ENCODE measurements at places on chromosomes 2 and 18.

DNA sequence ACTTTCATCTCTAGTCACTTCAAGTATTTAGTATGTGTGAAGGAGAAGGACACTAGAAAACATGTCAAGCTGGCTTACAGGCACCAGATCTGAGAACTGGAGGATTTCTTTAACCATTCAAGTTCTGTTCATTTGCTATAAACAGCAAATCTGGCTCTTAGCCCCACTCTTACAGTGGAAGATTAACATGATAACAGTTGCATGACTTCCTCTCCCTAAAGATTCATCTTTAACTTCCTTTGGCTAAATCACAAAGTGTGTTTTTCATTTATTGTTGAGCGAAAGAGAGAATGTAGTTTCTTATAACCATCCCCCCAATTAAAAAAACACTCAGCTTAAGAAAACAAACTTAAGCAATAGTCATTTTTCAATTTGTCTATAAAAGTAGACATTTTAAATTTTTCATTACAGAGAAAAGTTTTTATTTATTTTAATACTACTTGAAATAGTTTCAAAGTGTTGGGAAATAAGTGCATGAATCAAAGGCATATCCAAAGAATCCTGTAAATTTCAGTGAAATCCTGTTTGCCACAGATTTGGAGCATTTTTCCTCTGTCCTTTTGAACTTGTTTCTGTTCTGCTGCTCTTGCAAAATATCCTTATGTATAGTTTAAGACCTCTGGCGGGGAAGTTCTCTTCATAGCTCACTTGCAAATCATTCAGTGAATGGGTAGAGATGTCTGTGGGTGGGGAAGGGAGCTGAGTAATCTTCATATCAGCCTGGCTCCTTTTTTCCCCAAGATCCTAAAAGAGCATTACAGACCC, 241.0 kb upstream of the RBBP8 start:
- DNase-seq = no peak

GRCh38 chr2:239096676-239097427, 249.0 kb downstream of the TWIST2 start:
- DNase-seq = no peak

DNA sequence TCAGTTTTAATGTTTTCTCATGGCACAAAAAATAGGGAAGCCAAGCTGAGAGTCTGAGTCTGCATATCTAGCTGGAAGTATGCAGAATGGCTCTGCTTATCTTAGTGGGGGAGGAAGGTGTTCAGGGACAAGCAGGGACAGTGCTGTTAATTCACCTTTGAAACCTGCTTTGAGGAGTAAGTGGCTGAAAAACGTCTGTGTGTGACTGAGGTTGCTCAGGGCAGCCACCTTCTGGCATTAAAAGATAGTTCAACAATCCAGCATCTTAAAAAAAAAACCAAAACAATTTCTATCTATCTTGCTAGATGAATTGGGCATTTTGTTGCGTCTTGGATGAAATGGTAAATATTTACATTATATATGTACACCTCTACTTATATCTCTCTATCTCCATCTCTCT, 2.0 kb upstream of the TRPM8 start:
- DNase-seq = no peak

DNA sequence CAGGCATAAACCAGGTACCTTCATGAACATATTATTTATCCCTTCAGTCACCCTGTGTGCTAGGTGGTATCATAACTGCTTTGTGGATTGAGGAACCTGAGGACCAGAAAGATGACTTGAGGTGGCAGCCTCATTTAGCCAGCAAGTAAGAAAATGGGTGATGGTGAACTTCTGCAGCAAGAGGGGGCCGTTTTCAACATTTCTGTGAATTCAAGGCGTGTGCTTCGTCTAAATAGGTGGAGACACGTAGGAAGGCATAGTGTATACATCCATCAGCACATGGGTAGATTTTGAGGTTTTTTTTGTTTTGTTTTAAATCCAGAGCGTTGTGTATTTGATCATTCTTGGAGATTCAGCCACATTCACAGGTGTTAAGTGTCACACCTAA, 118.7 kb downstream of the SPTBN1 start:
- no peak for DNase-seq

GRCh38 chr2:41870265-41870585, 177.6 kb upstream of the PKDCC start:
- DNase-seq = no peak

- no peak for DNase-seq
Measured at GRCh38 chr18:3520230-3521085, 70.5 kb downstream of the TGIF1 start.

DNA sequence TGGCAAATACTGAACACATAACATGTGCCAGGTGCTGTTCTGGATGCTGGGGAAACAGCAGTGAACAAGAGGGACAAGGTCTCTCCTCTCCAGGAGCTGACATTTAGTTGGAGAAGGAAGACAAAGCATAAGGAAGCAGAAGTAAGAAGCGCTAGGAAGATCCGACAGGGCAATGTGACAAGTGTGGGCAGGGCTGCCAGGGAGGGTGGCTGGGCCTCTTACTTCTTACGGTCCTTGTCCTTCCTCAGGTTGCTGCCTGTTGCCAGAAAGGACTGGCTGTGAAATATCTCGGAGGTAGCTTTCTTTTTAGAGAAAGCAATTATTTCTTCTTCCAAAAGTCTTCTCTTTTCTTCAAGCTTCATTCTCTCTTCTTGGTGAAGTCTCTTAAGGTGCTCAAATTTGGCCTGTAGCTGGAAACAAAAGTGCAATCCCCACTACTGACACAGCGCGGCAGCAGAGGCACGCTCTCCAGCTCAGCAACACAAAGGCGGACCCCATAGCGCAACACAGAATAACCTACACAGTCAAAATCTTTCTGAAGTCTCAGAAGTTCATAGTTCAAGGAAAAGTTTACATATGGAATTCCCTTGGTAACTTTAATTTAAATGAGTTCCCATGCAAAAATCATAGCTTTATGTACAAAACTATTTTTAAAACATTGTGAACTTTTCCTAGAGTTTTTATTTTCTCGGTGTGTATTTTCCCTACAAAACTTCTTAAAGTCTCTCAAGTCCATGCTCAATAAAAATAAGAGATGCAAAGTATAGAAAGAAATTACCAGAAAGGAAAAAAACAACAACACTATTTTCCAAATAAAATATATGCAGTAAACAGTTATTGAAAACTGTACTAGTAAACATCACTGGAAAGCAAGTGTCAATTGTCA, 67.7 kb downstream of the SEPTIN10 start:
- peak; percentile 37 for DNase-seq

DNA sequence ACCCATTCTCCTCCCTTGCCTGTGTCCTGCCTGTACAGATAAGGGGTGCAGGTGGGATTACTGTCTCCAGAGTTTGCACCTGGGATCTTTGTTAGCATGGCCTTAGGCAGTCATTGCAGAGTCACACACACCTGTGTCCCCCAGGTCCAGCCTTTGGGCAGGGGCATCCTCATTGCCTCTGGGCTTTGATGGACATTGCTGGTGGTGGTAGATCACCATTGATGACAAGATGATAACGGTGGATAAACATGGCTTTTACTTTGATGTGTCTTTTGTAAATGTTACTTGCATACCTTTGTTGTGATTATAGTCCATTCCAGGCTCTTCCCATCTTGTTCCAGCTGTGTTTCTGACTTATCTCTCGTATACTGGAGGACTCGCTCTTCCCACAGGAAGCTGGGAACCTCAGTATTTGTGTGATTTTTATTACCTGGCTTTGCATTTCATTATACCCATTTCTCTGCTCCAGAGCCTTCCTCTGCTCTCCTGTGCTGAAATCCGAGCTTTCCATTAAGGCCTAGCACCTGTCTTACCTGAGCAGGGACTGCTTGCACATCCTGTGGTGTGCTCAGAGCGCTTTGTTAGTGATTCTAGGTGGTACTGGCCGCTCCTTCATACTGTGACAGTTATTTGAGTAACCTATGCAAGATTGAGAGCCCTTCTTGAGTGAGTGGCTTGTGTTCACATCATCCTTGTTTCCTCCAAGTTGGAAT, 79.2 kb downstream of the PTPRM start:
- DNase-seq = no peak

GRCh38 chr2:177693658-177694339, 301.2 kb downstream of the AGPS start:
- no peak for DNase-seq

DNA sequence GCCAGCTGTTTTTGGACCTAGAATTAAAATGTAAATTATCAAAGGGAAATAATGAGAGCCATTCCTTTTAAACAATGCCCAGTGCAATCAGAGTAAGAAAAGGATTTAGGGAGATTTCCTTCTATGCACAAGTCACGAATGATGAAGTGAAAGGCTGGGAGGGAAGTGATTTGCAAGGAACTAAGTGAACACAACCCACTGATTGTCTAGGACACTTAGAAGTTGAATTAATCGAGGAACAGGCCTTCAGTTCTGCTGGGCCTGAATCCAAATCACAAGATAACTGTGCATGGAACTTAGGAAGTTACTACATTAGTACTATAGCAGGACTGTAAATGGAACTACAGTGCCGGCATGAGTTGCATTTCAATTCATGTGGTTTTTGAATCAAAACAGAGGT, 17.7 kb downstream of the MAP2 start:
- DNase-seq = no peak

DNA sequence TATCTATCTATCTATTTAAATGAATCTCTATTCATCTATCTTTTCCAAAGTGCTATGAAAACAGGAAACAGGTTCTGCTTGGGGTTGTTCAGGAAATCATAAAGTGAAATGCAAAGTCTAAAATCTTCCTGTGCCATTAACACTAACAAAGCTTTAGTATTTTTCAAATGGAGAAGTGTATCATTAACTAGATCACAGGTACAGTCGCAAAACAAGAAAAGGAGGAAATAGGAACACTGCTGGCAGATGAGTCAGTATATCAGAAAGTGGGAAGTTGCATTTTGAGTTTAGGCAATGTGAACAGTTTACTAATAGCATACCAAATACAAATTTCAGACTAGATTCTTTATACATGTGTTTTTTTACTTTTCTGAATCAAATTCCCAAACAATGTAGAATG, 888.5 kb upstream of the FSHR start:
- no peak for DNase-seq

DNA sequence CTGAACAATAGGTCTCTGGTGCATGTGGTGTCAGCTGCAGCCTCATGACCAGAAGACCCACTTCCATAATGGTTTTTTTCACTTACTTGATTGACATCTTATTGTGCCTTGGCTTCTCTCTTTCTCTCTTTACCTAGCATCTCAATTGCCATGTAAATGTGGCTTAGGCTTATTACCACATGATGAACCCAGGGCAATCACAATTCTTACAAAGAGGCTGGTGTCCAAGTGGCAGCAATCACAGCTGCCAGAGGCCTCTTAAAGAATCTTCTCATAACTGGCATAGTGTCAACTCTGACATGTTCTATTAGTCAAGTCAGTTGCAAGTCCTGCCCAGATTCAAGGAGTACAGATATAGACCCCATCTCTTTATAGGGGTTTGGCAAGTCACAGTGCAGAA, 1224.8 kb downstream of the SUCLG1 start:
- DNase-seq = no peak

GRCh38 chr18:76604935-76605240, 109.8 kb upstream of the ZNF516 start:
- no peak for DNase-seq

DNA sequence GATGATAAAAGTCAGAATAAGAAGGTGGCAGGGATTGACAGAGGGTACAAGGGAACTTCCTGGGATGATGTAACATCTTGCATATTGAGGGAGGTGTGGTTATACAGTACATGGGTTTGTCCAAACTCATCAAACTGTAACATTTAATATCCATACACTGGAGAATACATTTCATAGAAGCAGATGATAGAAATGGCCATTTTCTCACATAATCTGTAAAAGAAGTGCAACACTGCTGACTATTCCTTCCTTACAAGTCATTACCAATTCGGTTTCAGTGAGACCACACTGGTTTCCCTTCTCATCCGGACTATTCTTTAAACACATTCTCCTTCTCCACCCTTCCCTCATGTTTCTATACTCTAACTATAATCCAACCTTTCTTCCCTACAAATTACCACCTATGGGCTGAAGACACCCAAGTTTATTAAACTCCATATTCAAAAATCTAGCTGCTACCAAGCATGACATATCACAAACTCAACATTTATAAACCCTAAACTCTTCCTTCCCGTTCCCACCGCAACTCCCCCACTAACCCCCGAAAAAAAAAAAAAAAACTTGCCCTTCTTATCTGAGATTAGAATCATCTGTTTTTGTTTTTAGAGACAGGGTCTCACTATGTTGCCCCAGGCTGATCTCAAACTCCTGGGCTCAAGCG, 1.6 kb downstream of the COX7A2L start:
- DNase-seq = no peak

- no peak for DNase-seq
Measured at GRCh38 chr18:10401521-10401920, 52.9 kb upstream of the APCDD1 start.

GRCh38 chr18:46893360-46893759, 23.9 kb downstream of the PIAS2 start:
- no peak for DNase-seq

DNA sequence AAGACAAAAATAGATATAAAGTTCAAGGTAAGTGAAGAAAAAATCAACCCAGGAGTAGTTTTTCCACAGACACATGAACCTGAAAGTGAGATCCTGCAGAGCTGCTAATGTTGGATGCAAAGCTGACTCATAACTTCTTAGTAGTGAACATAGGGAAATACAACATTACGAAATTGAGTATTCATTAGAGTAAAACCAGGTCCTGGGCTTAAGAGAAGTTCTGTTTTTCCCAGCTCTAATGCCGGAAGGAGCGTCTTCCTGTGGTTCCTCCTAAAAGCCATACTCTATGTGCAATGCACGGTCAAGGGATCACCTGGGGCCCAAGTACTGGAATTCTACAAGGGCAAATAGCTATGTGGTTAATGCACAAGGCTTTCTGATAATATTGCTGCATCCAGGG, 141.7 kb downstream of the RBMS1 start:
- DNase-seq = no peak

DNA sequence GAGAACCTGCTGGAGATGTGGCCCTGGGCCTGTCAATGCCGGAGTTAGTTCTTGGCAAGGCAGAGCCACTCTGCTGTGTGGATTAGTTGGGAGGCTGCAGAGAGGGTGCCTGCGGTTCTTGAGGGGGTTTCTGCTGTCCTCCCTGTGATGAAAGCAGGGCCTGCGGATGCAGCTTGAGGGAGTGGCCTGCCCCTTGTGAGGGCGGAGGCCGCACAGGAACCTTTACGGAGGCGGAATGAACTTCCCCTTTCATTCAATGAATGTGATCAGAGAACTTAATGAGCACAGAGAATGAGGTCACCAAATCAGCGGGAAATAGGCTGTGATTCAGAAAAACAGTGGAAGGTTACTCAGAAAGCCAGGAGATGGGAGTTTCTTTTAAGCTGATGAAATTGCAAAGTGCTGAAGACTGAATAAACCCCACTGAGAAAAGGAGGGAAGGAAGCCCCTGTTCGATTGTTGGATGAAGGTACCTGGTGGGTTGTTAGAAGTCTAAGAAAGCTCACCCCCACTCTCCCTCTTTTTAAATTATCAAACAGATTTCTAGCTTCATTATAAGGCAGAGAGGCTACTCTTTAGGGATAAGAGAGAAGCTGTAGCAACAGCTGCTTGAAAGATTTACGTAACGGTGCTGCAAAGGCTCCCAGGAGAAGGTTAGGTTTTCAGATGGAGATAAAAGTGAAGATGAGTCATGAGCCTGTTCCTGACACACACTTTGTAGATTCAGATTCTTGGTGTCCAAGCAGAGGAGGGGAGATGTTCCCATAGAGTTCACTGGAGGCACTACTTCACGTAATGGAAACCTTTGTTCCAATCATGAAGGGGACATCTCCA, 47.4 kb downstream of the VWA3B start:
- DNase-seq = no peak

GRCh38 chr18:4631239-4631638, 176.1 kb upstream of the DLGAP1 start:
- DNase-seq = no peak
